ENCODE measurements at places on chromosomes 2 and 18.

DNA sequence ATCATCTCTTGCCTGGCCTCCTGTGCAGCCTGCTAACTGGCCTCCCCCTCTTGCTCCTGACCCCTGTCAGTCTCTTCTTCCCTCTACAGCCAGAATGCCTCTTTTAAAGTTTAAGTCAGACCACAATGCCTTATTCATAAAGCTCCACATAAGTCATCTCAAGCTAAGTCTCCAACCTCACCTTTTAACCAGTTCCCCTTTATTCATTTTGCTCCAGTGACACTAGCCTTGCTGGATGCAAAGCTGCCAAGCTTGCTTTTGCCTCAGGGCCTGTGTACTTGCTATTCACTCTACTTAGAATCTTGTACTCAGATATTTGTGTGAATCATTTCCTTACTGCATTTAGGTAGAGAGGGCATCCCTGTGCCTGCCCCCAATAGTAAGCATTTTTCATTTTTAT lies 180.9 kb downstream of the PDE1A start:
- DNase-seq, result no peak

DNA sequence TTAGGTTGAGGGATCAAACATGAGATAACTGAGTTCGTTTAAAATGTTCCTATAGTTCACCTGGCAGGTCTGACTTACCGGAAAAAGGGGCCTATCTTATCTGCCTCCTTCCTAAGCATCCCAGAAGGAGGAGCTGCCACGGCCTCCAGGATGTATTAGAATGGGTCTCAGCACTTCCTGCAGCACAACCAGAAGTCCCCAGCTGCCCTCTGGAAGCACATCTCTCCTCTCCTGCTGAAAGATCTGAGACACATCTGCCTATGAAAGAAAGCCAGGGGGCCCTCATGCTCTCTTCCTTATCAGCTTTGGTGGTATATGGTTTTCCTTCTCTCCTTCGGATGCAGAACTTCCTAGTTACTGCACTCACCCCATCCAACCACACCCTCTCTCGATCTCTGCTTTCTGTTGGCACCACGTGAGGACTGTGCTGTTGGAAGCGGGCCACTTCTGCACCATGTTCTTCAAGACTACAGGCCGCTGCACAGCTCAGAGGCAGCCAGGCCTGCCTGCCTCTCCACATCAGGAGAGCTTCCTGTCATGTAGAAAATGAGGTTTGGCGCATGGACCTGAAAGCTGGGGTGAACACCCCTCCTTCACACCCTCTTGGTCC lies 6.5 kb downstream of the IGFBP5 start:
- no peak for DNase-seq

DNA sequence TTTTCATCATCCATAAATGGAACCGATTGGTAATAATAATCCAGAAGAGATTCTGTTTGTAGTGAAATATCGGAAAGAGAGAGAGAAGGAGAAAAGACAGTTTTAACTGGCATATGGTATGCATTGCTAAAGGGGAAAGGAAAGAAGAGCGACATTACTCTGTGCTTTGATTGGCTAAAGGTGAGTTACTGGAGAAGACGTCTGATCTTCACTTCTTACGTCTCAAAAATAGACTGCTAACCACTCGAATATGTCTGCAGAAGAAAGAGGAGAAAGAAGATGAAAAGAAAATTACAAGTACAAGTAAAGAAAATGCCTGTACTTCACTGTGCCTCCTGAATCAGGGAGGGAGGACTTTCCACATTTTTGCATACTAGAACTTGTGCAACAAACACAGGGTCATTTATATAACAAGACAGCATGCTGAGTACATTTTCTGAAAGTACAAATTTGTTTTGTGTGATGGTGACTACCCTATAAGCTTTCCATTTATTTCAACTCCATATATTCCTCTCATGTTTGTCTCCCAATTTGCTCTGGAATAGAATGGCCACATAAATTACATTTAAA lies 787.2 kb downstream of the RNF144A start:
- DNase-seq, result no peak

GRCh38 chr18:37665346-37665745 lies 99.7 kb upstream of the CELF4 start:
- no peak for DNase-seq

Measured in AG08396 (cell line).